H4 (cell line): ENCODE measurements at places on chromosomes 5 and 9. TPM values are rescaled to one million over a fixed set of nuclear protein-coding genes. Genes with fewer than 3 reads are reported as not detected.

MLANA gene
- total RNA-seq, result not detected in 2 replicates

KCNMB1 gene
- total RNA-seq, result not detected in 2 replicates

IGFBPL1 gene
- 0.58 TPM in 1 of 2 replicates, not detected in the other for total RNA-seq

DCTN3 gene
- total RNA-seq, result 153 and 168 TPM in 2 replicates

IFNE gene
- not detected in 2 replicates for total RNA-seq

FREM1 gene
- 0.06 and 0.19 TPM in 2 replicates for total RNA-seq

SLC36A3 gene
- total RNA-seq, result not detected in 2 replicates

PRRX2 gene
- 16.5 and 18.9 TPM in 2 replicates for total RNA-seq

RRAGA gene
- 29.4 and 59.0 TPM in 2 replicates for total RNA-seq

HSPB3 gene
- total RNA-seq, result 25.8 and 26.7 TPM in 2 replicates

CATSPER3 gene
- 0.08 TPM in 1 of 2 replicates, not detected in the other for total RNA-seq

ACOT12 gene
- total RNA-seq, result not detected in 2 replicates

PPP3R2 gene
- not detected in 2 replicates for total RNA-seq

FOXD1 gene
- 5.2 and 5.4 TPM in 2 replicates for total RNA-seq

GPR150 gene
- not detected in 2 replicates for total RNA-seq

OTP gene
- not detected in 2 replicates for total RNA-seq

PRSS3 gene
- not detected in 2 replicates for total RNA-seq

IL3 gene
- total RNA-seq, result not detected in 2 replicates

SLC22A4 gene
- 4.2 and 5.1 TPM in 2 replicates for total RNA-seq

DMRT2 gene
- 0.08 and 0.77 TPM in 2 replicates for total RNA-seq

MEIKIN gene
- not detected in 2 replicates for total RNA-seq

ALDH1B1 gene
- 19.5 and 29.5 TPM in 2 replicates for total RNA-seq
